ENCODE measurements at places on chromosomes 11 and 22.
A peak's percentile ranks its signal among the peaks of the same experiment; 100 is the strongest.

DNA sequence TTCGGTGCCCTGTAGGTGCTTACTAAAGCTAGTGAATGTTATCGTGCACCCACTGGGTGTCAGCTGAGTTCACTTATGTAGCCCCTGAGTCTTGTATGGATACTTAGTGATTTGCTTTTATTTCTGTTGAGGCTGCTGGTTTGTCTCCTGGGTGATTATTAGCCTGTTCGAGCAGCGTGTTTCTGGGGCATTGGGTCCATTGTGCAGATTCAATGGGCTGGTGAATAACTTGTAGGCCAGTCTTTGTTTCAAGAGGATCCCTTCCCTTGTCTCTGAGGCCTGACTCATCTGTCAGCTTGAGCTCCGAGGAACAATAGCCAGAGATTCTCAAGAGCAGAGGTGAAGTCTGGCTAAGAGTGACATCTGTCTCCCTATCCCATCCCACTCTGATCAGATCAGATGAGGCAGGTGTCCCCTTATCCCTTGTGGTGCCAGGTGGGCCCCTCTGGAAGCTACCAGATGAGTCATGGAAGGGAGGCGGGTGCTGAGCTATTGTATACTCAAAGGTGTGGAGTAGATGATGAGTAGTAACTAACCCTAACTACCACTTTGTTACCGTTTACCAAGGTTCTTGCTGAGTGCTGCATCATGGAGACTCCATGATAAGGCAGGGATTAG, 3.7 kb downstream of the MIAT start:
- DNase-seq, result no peak

- peak; percentile 11 for DNase-seq
Measured at GRCh38 chr11:36292311-36292722, 3.1 kb upstream of the COMMD9 start.

GRCh38 chr11:83662494-83662893, 376.3 kb upstream of the CCDC90B start:
- DNase-seq, result no peak

DNA sequence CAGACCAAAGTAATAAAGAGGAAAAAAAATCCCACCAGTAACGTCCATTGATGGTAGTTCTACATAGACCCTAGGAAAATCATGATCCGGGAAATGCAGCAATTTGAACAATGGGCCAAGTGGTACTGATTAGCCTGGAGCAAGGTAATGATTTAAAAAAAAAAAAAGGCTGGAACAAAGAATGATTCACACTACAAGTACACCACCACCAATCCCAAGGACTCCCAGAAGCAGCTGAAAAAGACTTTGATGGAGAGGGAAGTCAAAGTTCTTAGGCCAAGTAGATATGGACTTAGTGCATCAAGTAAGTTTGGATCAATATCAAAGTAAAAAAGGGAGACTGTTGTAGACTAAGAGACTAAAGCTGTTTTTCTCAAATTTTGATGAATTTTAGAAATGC, 11.8 kb downstream of the KCTD14 start:
- no peak for DNase-seq

DNA sequence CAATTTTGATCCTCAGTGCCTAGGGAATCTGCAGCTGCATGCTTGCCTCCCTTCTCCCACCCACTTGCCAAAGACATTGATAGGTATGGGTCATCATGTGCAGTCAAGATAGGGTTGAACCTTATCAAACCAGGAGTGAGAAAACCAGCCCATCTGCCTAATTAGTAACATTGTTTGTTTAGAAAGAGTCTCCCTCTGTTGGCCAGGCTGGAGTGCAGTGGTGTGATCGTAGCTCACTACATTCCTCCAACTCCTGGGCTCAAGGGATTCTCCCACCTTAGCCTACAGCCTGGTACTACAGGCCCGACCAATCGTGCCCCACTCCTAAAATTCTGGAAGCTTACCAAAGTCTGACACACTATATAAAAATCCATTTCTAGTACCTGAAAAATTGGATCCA, 4.6 kb downstream of the C11orf71 start:
- DNase-seq, result no peak

GRCh38 chr22:42685941-42686653, 34.6 kb downstream of the A4GALT start:
- peak; percentile 39 for DNase-seq

DNA sequence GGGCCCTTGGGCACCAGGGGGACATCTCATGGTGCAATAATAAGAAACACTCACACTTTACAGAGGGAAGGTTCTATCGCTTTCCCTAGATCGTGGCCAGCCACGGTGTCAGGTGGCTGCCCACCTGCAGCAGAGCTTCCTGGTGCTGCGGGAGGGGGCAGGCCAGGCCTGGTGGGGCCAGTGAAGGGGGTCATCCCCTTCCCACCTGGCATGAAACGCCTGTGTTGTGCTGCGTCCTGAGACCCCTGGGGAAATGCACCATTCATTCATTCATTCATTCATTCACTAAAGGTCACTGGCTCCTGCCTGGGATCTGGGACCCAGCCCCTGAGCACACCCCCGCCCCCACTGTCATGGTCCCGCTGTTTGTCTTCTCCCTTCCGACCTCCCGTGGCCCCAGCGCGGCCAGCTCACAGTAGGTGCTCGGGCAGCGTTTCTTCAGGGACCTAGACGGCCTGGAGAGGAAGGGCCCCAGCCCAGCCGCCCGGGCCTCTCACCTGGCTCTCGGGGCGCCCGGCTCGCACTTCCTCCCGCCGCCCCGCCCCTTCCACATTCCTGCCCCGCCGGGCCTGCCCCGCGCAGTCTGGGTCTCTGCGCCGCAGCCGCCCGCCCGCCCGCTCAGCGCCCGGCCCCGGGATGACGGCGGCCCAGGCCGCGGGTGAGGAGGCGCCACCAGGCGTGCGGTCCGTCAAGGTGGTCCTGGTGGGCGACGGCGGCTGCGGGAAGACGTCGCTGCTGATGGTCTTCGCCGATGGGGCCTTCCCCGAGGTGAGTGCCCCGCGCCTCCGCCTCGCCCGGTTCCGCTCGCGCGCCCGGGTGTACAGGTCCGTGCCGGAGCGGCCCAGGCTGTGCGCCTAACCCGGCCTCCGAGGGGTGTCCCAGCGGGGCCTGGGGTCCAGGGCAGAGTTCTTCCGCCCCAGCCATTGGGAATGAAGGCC, at the start of gene RHOD:
TSS of gene RHOD (plus strand) at position 581 of the 938 bp plus-strand sequence. CDS start at position 637, 56 bp downstream.
- DNase-seq, result no peak

DNA sequence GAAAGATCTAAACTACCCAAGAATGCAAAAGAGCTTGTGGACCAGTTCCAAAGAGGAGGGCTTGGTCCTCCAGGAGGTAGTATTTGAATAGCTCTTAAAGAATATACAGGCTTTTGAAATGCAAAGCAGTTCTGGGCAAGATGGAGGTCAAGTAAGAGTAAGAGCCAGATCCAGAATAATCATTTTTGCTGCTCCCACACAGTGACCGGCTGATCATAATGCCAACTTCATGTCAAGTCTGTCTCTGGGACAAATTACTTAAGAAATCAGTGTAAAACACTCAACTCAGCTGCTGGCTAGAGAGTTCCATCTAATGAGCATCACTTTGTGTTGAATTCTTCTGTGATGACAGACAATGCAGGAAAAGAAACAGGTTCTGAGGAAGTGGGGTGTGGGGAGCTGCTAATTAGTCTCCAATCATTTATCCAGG, 250.9 kb upstream of the NARS2 start:
- DNase-seq, result no peak

DNA sequence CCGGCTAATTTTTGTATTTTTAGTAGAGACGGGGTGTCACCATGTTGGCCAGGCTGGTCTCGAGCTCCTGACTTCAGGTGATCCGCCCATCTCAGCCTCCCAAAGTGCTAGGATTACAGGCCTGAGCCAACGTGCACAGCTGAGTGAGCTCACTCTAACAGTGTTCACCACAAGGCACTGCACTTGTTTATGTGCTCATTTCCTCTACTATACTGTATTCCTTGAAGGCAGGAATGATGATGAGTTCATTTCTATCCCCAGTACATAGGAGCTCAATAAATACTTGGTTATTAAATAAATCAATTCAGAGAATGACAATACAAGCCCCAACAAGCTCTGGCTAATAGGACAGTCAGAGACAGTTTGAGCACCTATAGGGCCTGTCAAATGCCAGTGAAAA, 29.1 kb downstream of the ALG8 start:
- no peak for DNase-seq

DNA sequence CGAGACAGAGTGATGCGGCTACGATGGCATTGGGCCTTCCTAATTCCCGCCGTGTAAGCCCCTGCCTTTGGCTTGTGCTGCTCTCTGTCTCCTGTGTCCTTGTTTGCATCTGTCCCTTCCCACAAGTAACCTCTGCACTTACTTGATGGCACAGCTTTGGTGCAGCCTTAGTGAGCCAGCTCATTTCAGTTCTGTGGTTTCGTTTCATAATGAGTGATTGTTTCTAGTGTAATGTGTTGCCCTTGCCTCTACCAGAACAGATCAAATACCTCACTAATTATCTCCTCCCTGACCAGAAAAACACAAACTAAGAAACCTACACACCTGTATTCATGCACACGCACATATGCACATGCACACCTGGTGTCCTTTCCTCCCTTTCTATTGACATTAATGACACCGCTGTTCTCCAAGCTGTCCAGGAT, 58.8 kb downstream of the GRK3 start:
- no peak for DNase-seq

GRCh38 chr11:118640332-118641154, 33.1 kb downstream of the PHLDB1 start:
- DNase-seq, result no peak

DNA sequence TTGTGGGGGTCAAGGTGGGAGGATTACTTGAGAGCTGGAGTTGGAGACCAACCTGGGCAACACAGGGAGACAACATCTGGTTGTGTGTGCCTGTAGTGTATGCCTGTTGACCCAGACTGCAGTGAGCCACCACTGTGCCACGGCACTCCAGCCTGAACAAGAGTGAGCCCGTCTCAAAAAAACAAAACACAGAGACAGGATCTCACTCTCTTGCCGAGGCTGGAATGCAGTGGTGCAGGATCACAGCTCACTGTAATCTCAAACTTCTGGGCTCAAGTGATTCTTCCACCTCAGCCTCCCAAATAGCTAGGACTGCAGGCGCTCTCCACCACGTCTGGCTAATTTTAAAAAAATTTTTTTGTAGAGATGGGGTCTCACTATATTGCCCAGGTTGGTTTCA, 112.5 kb downstream of the SGSM3 start:
- DNase-seq, result no peak

- no peak for DNase-seq
Measured at GRCh38 chr22:27349456-27349855, 452.1 kb downstream of the MN1 start.

- DNase-seq, result no peak
Measured at GRCh38 chr11:57546869-57547475, 9.6 kb downstream of the SMTNL1 start.

- no peak for DNase-seq
Measured at GRCh38 chr22:28051091-28051786, 132.2 kb upstream of the PITPNB start.

- DNase-seq, result peak; percentile 73
Measured at GRCh38 chr11:37718431-37718999, 1120.5 kb upstream of the RAG2 start.

Measured in NCI-H446 treated with DMSO at 0.1 percent for 48 hours (cell line).